ENCODE measurements at places on chromosomes 7 and 10. TPM values are rescaled to one million over a fixed set of nuclear protein-coding genes. Genes with fewer than 3 reads are reported as not detected.

- DNase-seq = no peak
Observed at GRCh38 chr10:23080262-23080661, 15.1 kb upstream of the MSRB2 start.

DNA sequence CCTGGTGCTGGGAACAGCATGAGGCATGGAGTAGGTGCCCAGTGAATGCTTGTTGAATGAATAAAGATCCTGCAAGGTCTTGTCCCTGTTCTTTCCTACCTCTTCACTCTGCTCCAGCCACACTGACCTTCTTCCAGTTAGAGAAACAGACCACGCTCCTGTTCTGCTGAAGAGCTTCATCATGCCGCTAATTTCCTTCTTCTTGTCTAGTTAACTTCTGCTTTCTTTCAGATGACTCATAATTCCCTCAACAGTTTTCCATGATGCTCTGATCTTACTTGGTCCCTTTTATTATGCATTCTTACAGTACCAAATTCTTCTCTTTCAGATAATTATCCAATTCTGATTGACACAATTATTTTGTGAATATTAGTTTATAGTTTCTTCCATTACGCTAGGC lies 59.5 kb upstream of the C1QL3 start:
- no peak for DNase-seq

- DNase-seq = no peak
Observed at GRCh38 chr10:5876181-5876768, 13.4 kb downstream of the ANKRD16 start.

DNA sequence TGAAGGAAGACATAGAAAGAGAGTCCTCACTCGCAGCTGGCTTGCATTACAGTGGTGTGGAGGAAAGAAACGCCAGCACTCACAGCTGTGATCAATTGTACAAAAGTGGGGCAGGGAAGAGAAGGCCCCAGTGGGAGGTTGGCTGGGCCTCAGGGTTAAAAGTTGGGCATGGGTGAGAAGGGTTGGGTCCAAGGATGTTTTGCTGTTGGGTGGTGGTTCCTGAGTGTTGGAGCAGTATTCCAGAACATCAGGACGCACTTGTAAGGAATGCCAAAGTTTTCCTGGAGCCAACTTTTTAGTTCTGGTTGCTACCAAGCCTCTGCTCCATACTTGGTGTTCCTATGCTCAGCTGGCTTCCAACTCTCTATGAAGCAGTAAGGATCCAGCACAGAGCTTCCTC lies 55.4 kb upstream of the MKRN1 start:
- DNase-seq = no peak

DNA sequence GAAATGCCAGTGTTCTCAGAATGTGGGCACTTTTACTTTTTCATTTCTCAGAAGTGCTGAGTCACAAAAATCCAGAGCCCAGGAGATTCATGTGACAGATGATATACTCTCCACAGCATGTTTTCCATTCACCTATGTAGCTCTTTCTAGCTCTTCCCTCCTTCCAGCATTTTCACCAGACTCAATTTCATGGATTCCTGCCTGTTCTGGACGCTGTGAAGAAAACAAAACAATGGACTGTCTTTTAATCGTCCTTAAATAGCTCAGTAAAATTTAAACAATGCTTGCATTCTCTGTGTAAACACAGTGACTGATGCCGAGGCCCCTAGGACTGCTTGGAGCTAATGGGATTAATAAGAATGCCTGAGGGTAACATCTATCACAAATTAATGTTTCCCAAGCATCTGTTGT lies 25.5 kb downstream of the ZNF713 start:
- no peak for DNase-seq

- DNase-seq = no peak
Observed at GRCh38 chr7:110090110-110090820, 1000.7 kb upstream of the LRRN3 start.

- DNase-seq = no peak
Observed at GRCh38 chr10:101858723-101859500, 15.3 kb upstream of the KCNIP2 start.

DNA sequence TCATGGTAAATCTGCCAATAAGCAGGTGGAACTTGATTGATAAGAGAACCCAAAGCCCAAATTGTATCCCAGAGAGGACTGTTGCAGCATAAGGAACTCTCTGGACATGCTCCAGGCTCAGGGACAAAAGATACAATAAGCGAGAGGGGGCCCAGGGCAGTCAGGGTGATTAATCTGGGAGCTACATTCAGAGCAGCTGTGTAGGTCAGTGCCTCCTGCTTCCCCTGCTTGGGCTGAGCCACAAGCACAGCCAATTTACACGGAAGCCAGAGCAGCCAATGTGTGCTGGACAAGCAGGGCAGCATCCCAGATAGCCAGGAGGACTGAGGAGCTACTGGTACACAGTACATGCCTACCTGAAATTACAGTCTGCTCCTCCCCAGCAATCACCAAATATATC lies 24.2 kb downstream of the MYPN start:
- DNase-seq = peak; percentile 34

DNA sequence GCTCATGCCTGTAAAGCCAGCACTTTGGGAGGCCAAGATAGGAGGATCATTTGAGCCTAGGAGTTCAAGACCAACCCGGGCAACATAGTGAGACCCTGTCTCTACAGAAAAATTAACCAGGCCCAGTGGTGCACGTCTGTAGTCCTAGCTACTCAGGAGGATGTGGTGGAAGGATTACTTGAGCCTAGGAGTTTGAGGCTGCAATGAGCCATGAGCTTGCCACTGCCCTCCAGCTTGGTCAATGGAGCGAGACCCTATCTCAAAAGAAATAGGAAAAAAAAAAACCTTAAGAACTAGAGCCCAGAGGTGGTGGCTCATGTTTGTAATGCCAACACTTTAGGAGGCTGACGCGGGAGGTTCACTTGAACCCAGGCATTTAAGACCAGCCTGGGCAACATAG lies 2.2 kb downstream of the STRA8 start:
- DNase-seq = no peak

- no peak for DNase-seq
Observed at GRCh38 chr10:110034596-110034995, 26.8 kb downstream of the ADD3 start.

DNA sequence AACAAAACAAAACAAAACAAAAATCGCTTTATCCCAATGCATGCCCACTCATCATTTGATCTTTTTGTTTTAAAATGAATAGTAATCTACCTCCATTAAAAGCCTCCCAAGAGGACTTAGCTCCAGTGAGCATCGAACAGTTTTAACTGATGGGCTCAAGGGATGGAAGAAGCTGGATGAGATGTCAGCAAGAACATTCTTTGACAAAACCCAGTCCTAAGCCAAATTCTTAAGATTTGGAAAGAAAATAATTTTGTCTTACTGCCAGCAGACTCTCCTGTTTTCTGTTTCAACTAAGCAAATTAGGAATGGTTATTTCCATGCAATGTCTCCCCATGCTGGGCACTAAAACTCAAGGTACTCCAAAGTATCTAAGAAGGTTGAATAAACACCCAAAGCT lies 127.3 kb downstream of the RNLS start:
- no peak for DNase-seq

The DKK1 gene
- polyA plus RNA-seq = 0.18 TPM
